ENCODE measurements at places on chromosomes 6 and 20. TPM values are rescaled to one million over a fixed set of nuclear protein-coding genes. Genes with fewer than 3 reads are reported as not detected.

GRCh38 chr6:38673397-38674165 lies 29.4 kb downstream of the GLO1 start:
- no peak for DNase-seq

- DNase-seq: no peak
Observed at GRCh38 chr6:129440691-129441090, 269.3 kb downstream of the ARHGAP18 start.

GRCh38 chr6:137788248-137788647 lies 78.8 kb upstream of the TNFAIP3 start:
- DNase-seq: no peak

DNA sequence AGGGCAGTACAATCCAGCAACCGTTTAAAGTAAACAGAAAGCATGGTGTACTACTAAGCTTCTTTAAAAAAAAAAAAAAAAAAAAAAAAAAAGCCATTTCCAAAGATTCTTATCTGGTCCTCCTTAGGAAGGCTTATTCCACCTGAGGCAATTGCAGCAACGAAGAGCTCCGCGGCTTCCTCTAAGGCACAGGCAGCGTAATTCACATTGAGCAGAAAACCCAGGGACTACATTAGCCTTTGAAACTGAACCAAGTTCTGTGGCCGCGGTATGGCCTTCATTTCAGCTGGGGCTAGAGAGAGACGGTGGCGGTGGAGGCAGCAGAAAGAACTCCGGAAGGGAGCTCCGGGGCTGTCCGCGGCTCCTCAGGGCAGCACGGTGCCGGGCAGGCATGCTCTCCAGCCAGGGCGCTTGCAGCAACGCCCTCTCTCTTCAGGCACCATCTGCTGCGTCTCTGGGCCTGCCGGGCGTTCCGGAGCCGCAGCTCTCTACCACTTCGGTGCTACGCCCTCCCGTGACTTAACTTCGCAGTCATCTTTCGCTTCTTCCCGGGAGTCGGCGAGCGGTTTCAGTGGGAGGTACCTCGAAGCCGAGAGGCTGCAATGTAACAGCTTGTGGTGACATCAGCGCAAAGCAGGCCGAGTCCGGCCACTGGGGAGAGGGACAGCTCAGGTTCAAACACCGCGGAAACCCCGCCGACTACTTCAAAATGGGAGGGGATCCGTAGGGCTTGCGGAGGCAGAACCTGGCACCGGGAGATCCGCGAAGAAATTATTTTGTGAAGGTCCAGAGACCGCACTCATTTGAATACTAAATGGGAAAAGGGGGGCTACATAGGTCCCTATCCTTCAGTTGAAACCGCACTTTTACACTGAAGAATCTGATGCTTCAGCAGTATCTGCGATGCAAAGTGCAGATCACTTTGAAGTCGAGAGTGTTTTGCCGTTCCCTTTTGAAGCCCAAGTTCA lies 100.0 kb downstream of the DST start:
- peak; percentile 92 for DNase-seq

GRCh38 chr6:138727182-138727581 lies 46.4 kb upstream of the CCDC28A start:
- DNase-seq: no peak

DNA sequence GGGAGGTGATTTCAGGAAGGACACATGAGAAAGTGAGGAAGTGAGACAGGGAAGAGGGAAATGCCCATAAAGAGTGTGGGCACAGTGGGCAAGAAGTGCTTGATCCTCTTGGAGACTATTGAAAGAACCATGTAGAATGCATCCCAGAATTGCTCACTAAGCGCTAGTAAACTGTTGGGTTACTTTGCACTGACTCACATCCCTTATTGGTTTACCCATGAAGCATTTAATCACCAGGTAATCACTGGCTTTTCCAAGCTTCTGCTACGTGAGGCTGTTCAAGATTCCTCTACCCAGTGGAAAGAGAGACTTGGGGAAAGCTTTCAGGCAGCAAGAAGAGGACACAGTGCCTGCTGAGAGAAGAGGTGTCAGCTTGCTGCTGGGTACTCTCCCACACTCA lies 410.0 kb upstream of the JAG1 start:
- DNase-seq: no peak

EMILIN3 gene
- 0.40 TPM for total RNA-seq

GRCh38 chr6:40912158-40912946 lies 126.7 kb downstream of the UNC5CL start:
- DNase-seq: peak; percentile 69

EDN1 gene
- 9.5 TPM for total RNA-seq

GRCh38 chr20:19252451-19253120 lies 40.1 kb downstream of the SLC24A3 start:
- DNase-seq: peak; percentile 35

POLH gene
- 23.8 TPM for total RNA-seq

Measured in colonic mucosa (tissue), 4 donors.